Ovary (tissue), 10 donors: ENCODE measurements at places on chromosomes 2 and 18. TPM values are rescaled to one million over a fixed set of nuclear protein-coding genes. Genes with fewer than 3 reads are reported as not detected.

DNA sequence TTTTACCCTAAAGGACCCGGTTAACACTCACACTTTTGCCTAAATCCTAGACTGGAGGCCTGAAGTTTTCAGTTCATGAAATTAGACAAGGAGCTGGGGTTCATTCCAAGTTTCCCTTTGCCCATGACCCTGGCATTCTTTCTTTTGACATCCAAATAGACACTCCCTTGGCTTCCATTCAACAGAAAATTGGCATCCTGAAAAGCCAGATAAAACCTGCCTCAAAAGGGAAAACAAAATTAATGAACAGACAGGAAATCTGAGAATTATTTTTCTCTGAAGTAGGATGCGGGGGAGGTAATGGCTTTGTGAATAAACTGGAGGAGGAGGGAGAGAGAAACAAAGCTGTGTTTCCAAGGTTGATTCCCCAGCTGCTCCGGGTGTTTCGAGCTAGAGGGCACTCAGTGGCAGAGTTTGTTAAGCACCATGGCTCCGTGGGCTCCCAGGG is 41.0 kb downstream of the SPP2 start:
- no peak overlapping the region for H3K27ac ChIP-seq
- no peak for DNase-seq
- no peaks in the 10 kb centered on the region for H3K36me3 ChIP-seq
- peaks cover 4% of the 10 kb centered on the region for H3K4me1 ChIP-seq
- no peaks in the 10 kb centered on the region for H3K27me3 ChIP-seq

GRCh38 chr2:163715199-163715598 is 20.6 kb downstream of the FIGN start:
- H3K4me1 ChIP-seq, result peaks cover 3% of the 10 kb centered on the region
- H3K36me3 ChIP-seq, result no peaks in the 10 kb centered on the region
- H3K4me3 ChIP-seq, result no peak overlapping the region
- no peak for DNase-seq

DNA sequence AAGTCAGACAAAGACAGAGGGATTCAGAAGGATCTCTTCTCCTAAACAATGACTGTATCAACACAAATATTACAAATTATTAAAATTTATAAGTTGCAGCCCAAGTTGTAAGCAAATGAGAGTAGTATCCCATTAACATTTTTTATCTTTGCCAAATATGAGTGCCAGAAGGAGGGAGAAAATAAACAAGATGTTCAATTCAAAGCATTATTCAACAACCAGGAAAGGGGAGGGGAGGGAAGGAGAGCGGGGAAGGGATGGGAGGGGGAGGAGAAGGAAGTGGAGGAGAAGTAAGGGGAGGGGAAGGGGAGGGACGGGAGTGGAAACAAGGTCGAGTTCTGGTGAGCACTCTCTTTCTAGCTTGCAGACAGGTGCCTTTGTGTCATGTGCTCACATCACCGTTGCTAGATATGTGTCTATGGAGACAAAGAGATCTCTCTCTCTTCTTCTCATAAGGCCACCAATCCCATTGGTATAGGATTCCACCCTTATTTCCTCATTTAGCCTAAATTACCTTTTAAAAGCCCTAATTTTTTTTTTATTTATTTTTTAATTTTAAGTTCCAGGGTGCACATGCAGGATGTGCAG is 679.6 kb upstream of the CHAC2 start:
- H3K27me3 ChIP-seq, result no peaks in the 10 kb centered on the region
- no peak for DNase-seq
- H3K27ac ChIP-seq, result no peak overlapping the region
- H3K4me3 ChIP-seq, result no peak overlapping the region
- no peaks in the 10 kb centered on the region for H3K36me3 ChIP-seq
- H3K4me1 ChIP-seq, result no peaks in the 10 kb centered on the region

GRCh38 chr2:47697000-47697601 is 85.8 kb upstream of the MSH6 start:
- H3K36me3 ChIP-seq, result no peaks in the 10 kb centered on the region
- H3K27ac ChIP-seq, result no peak overlapping the region
- H3K4me3 ChIP-seq, result no peak overlapping the region
- H3K27me3 ChIP-seq, result no peaks in the 10 kb centered on the region
- no peaks in the 10 kb centered on the region for H3K4me1 ChIP-seq

- H3K27ac ChIP-seq, result no peak overlapping the region
- no peaks in the 10 kb centered on the region for H3K4me1 ChIP-seq
- no peaks in the 10 kb centered on the region for H3K36me3 ChIP-seq
- no peaks in the 10 kb centered on the region for H3K27me3 ChIP-seq
- no peak for DNase-seq
These were observed 5.4 kb upstream of the TDRD15 start for GRCh38 chr2:21118302-21118920.

- H3K27me3 ChIP-seq, result no peaks in the 10 kb centered on the region
- no peak for DNase-seq
These were observed 7.1 kb upstream of the CSRNP3 start for GRCh38 chr2:165462443-165462842.

DNA sequence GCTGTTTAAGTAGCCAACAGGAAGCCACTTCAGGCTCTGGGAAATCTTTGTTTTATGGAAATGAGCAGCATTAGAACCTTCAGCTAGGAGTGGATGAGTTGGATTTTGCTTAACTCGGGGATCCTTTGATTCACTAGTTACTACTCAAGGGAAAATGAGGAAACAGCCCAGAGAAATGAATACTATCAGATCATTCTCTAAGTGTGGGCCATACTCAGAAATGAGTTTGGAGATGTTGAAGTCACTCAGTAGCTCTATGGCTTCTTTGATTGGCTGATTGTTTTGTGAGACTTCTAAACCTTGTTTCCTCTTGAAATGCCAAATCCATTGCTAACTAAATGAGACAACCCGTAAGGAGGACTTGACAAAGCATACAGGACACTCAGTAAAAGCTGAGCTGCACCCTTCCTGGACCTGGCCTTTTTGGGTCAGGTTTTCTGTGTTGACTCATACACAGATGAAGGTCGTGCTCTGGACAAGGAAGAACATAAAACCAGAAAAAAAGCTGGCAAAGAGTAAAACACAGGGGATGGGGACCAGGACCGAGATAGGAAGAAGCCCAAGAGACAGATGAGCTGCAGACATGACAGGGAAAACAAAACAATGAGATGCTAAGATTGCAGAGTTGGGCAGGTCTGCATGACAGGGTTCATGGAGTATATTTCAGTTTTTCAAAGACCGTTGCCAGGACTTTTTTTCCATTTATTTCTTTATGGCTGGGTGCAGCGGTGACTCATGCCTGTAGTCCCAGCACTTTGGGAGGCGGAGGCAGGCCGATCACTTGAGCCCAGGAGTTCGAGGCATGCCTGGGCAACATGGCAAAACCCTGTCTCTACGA is 41.6 kb downstream of the INO80C start:
- DNase-seq, result no peak
- no peaks in the 10 kb centered on the region for H3K27me3 ChIP-seq
- H3K36me3 ChIP-seq, result no peaks in the 10 kb centered on the region

DNA sequence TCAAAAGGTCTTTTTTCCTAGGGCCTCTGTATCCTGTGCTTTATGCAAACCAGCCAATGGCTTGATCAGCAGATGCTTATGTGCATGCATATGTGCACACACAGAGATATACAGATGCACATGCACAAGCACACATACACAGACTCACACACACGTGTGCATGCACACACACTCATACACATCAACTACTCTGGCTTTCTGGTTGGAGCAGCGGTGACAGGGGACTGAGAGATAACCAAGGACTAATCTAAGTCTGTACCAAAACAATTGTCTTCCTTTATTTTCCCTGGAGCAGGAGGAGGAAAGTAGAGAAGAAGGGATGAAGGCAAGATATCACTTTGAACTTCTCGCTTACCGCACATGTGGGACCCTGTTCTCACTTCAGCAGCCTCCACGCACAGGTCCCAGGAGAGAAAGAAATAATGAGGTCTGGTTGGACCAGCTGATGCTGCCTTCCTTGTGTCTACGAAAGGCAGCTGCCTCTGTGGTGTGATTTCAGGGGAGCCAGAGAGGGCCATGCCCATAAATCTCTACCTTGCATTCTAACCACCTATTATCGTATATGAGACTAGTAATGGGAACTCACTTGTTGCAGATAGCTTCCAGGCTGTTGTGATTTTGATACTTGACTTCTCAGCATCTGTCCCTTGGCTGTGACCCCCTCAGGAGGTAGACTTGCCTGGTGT is 338.0 kb downstream of the EN1 start:
- no peak overlapping the region for H3K27ac ChIP-seq
- no peaks in the 10 kb centered on the region for H3K4me1 ChIP-seq

GRCh38 chr2:169867579-169867978 is 40.3 kb downstream of the UBR3 start:
- no peaks in the 10 kb centered on the region for H3K36me3 ChIP-seq
- H3K4me1 ChIP-seq, result peaks cover 3% of the 10 kb centered on the region
- no peak for DNase-seq
- H3K27me3 ChIP-seq, result no peaks in the 10 kb centered on the region

DNA sequence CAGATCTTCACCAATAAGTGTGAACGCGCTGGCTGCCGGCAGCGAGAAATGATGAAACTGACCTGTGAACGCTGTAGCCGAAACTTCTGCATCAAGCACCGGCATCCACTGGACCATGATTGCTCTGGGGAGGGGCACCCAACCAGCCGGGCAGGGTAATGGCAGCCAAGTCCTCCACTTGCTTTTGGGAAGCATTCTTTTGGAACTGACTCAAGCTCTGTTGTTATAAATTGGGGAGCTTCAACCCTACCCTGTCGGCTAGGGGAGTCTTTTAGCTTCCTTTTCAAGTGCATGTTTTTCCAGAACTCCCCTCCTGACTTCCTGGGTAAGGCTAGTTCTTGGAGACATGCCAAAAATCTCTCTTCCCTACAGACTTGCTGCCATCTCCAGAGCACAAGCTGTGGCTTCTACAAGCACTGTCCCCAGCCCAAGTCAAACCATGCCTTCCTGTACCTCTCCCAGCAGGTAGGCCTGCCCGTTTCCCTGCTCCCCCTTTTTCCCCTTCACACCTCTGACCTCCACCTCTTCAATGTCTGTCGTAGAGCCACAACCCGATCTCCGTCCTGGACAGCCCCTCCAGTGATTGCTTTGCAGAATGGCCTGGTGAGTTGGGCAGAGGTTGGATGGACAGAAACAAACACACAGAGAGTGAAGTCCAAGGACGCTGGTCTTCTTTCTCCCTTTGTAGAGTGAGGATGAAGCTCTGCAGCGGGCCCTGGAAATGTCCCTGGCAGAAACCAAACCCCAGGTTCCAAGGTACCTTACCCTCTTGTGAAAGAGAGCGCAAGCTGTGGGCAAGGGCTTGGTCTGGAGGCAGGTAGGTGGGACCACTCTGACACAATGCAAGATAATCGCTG is 1.5 kb downstream of the ZFAND2B start:
- H3K4me1 ChIP-seq, result peaks cover 4% of the 10 kb centered on the region
- peak overlapping the region; percentile 89 for H3K27ac ChIP-seq
- no peaks in the 10 kb centered on the region for H3K27me3 ChIP-seq
- no peak overlapping the region for H3K4me3 ChIP-seq
- no peaks in the 10 kb centered on the region for H3K36me3 ChIP-seq

DNA sequence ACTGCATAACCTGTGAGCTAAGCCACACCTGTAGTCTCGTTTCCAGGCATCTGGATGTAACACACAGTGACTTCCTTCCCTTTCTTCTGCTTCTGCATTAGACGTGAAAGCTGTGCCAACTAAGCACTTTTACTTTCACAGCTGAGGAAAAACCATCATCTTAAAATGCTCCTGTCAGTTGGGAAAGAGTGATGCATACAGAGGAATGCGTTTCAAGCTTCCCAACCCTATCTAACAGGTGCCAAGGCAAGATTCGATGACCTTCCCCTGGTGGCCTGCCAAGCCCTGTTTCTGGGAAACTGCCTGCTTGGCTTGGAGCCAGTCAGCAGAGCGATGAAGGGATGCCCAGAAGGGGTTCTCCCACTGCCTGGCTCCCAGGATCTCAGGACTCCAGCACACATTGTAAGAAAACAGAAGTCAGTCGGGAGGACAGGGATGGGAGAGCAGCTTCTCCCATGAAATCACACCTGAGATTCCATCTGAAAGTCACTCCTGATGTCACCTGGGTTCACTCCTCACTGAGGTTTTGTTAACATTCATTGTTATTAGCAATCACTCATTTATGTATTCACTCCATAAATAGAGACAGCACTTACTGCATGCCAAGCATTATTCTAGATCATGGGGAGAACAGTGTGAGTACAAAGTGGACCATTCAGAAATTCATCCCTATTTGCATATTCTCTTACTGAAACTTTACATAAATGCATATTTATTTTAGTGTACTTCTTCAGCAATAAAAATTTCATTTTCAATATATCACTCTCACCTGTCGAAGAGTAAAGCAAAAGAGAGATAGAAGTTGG is 64.1 kb downstream of the DTNA start:
- H3K27me3 ChIP-seq, result no peaks in the 10 kb centered on the region
- H3K36me3 ChIP-seq, result no peaks in the 10 kb centered on the region
- H3K4me3 ChIP-seq, result no peak overlapping the region
- DNase-seq, result no peak
- peaks cover 10% of the 10 kb centered on the region for H3K4me1 ChIP-seq

GRCh38 chr18:77114415-77115191 is 18.0 kb downstream of the MBP start:
- H3K36me3 ChIP-seq, result no peaks in the 10 kb centered on the region
- no peaks in the 10 kb centered on the region for H3K27me3 ChIP-seq
- peak; percentile 80 for DNase-seq
- H3K4me3 ChIP-seq, result no peak overlapping the region

LRATD1 gene
- total RNA-seq, result 23.4 TPM

CPS1 gene
- 4.9 TPM for total RNA-seq

TEX261 gene
- 21.6 TPM for total RNA-seq

QPCT gene
- 1.5 TPM for total RNA-seq

MTIF2 gene
- total RNA-seq, result 16.9 TPM

GPR39 gene
- 0.22 TPM for total RNA-seq
